ENCODE measurements at places on chromosomes 7 and 10.

GRCh38 chr7:27750316-27750715, 10.4 kb downstream of the TAX1BP1 start:
- no peak for DNase-seq

DNA sequence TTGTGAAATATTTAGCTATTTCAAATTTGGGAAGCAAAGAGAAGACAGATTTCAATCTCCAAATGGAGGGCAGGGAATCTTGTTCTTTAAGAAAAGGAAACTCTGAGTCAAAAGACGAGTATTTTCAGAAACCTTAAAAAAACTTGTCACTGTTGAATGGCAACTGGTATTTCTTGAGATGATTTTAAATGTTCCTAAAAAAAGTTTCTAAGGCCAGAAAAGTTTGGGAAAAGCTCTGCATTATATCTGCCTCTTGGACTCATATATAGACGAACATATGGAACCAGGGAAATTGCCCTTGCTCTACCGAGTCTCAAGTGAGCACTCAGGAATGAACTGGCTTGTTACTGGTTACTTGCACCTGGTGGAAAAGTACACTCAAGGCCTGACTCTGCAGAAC, 69.5 kb downstream of the ADAM22 start:
- no peak for DNase-seq

- no peak for DNase-seq
These were observed 18.8 kb upstream of the TLL2 start for GRCh38 chr10:96532523-96532922.

- no peak for DNase-seq
These were observed 43.2 kb downstream of the CCNY start for GRCh38 chr10:35379226-35380137.

DNA sequence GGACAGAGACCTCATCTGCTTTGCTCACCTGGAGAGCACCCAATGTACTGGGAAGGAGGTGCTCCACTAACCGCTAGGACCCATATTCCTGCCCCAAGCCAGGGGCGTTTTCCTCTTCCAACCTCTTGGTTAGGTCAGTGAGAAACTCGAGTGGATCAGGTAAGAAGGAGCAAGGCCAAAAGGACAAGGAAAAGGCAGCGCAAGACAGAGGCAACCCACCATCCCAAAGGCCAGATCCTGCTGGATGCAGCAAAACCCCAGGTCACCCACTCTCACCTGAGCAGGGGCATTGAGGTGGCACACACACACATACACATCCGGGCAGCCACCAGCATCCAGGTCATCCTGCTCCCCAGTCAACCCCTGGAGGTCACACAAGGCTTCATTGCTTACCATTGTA, 105.1 kb downstream of the GRID1 start:
- no peak for DNase-seq

DNA sequence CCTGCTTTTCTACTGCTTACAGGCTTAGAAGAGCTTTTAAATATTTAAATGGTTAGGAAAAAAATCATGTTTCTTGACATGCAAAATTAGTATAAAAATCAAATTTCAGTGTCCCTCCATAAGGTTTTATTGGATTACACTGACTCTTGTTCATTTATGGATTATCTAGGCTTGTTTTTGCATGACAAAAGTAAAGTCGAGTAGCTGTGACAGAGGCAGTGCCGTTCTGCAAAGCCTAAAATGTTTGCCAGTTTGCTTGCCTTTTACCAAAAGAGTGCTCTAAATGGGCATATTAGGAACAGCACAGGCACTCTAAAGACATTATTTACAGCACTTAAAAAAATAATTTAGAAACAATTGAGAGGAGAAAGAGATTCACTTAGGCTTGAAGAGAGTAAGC, 139.6 kb downstream of the TSPAN12 start:
- no peak for DNase-seq

DNA sequence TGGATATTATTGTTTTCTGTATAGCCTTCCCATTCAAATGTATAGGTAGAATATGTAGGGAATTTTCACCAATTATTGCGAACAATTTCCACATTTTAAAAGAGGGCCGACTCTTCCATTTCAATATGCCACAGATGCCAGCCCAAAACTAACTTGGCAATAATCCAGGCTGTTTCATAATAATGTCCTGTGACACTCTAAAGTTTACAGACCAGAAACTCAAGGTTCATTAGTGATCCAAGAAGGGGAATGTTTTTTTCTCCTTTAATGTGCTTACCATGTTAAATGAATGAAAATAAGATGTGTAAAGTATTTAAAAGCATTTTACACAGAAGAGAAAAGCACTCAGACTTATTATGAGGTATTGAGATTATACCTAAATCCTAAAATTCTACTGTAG, 63.0 kb upstream of the FAM3C start:
- DNase-seq, result no peak

DNA sequence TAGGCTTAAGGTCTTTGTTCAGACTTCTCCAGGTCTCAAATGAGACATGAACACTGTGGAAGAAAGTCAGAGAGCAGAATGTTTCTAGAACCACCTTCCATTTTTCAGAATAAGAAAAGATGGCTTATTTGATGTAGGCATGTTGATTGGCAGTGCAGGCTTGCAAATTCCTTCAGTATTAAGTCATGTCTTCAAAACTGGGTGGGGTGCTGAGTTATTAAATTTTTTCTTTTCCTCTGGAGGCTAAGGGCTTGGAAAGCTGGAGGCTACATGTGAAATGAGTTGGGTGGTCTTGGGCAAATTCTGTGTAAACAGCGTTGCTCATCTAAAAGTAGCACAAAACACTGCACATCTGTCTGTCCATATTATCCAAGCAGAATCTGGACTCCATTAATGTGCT, 62.8 kb downstream of the PRTFDC1 start:
- DNase-seq, result no peak

DNA sequence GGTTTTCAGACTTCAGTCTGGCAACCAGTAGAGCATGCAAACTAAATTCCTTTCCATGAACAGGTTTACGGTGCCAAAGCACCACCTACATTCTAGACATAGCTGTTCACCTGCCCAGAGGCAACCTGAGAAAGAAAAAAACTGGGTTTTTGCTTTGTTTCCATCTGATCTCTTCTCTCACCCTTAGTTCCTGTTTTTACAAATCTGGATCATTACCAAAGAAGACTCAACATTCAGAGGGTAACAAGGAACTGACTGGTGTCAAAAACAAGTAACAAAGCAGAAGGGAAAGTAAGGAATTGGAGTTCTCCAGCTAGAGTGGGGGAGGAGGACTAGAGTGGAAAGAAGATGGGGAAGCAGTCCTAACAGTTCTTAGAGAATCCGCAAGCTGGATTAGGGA, 36.4 kb downstream of the CPVL start:
- DNase-seq, result no peak

DNA sequence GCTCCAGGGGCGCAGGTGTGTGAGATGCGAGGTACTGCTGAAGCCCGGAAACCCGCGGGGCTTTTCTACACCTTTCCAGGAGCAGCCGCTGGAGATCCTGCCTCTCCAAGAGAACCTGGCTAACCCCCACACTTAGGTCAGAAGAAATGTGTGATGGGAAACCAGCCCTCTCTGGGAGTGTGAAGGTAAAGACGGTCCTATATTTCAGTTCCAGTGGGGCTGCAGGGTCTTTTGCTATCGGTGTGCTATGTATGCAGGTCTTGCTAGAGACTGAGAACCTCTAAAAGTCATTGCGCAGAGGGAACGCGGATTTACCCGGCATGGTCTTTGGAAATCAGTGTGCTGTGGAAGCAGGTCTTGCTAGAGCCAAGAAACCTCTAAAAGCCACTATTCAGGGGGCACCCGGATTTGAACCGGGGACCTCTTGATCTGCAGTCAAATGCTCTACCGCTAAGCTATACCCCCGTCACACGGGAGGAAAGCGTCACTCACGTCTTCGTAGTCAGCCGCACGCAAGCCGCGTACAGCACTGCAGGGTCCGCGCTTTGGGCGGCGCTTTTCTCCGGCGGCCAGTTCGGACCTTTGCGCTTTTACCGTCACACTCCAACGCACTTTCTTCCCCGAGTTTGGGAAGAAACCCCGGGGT, 46.0 kb downstream of the ZNF777 start:
- peak; percentile 29 for DNase-seq

DNA sequence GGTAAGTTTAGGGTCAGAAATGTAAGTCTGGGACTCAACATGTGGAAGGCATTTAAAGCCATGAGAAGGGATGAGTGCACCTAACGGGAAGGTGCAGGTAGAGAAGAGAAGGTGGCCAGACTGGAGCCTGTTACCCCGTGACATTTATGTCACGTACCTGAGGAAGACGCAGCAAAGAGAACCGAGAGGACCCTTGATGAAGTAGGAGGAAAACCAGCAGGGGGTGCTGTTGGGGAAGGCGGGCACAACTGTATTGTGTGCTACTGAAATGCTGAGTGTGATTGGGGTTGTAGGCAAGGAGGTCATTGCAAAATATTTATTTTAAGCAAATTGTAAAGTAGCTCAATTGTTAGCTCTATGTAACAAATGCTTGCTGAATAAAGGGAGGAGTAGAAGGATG, 338.2 kb upstream of the PRKCQ start:
- peak; percentile 52 for DNase-seq

- no peak for DNase-seq
These were observed 2.9 kb upstream of the ATP6V0E2 start for GRCh38 chr7:149870701-149871483.

DNA sequence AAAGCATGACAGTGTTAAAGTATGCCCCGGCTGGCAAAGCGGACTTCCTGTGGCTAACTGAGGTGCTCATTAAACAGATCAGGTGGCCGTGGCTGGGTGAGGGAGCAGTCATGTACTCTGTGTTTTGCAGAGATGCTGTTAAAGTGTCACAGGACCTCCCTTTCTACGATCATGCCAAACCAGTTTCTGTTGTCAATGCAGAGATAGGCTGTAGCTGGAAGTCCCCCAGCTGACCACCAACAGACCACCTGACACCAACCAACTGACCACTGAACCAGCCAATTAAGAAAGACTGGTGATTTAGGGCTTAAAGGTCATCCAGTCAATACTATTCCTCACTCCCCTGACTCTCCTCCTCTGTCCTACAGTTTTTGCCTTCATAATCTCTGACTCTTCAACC, 431.1 kb upstream of the LRGUK start:
- DNase-seq, result no peak

DNA sequence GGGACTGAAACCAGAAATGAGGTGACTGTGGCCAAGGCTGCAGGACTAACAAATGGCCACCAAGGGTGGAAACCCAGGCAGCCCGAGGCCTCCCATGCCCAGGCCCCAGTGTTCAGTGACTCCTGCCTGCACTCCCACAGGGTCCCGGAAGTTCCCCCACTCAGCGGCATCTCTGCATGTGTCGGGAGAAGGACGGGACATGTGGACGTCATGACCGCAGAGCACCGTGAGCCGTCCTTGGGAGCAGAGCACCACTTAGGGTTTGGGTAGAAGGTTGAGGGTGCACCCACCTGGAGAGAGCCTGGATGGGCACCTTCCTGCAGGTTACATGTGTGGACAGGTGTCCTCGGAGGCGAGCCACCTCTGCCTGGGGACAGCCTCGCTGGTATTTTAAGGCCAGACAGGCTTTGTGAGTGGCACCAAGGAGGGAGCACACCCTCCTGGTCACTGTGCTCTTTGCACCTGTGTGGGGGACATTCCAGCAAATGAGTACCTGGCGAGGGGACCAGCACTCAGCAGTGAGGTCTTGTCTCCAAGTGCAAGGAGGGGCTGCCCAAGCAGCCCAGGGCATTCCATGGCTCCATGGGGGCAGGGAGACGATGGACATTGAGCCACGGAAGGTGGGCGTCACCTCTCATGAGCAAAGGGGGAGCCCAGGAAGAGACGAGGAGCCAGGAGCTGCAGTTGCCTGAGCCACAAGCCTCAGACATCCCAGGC, 95.3 kb upstream of the TCERG1L start:
- no peak for DNase-seq

DNA sequence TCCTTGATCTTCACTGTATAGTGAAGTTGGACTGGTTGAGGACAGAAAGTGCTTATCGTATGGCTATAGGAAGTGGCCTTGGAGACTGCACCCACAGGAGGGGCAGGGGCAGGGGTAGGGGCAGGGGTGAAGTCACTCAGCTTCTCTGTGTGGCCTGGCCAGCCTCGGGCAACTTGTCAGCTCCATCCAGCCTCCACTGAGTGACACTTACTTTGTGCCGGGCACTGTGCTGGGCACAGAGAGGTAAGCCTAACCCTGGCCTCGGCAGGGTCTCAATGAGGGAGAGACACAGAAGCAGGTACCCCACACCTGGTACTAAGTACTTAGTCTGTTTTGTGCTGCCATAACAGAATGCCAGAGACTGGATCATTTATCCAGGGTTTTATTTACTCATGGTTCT, 99.3 kb upstream of the CTBP2 start:
- no peak for DNase-seq

DNA sequence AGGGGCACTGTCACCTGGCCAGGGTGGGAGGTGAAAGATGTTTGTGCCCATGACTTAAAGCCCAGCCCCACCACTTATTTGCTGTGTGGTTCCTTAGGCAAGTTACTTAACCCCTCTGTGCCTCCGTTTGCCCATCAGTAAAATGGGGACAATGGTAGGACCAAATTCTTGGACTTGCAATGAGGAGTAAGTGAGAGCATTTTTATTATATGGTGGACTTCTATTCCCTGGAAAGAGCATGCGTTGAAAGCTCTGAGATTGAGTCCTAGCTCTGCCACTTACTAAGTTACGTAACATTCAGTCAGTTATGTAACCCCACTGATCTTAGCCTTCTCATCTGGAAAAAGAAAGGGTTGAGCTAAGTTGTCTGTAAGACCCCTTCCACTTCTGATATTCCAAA, 18.8 kb downstream of the VSIR start:
- DNase-seq, result no peak

- DNase-seq, result no peak
These were observed 911 bp upstream of the HNRNPH3 start for GRCh38 chr10:68330852-68331454.

- DNase-seq, result no peak
These were observed 25.5 kb downstream of the SKIDA1 start for GRCh38 chr10:21499701-21500577.

DNA sequence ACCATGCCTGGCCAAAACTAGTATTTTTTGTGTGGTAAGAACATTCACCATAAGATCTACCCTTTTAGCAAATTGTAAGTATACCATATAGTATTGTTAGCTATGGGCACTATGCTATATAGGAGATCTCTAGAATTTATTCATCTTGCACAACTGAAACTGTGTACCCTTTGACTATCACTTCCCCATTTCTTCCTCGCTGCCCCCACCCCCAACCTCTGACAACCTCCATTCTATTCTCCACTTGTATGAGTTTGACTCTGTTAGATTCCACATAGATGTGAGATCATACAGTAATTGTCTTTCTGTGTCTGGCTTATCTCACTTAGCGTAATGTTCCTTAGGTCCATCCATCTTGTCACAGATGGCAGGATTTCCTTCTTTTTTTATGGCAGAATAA, 3.6 kb downstream of the CASP7 start:
- no peak for DNase-seq

GRCh38 chr7:99504281-99504602, 220 bp upstream of the ZKSCAN5 start:
- no peak for DNase-seq

GRCh38 chr7:135102372-135102771, 45.5 kb upstream of the TMEM140 start:
- no peak for DNase-seq

- DNase-seq, result no peak
These were observed 20.3 kb upstream of the RNF32 start for GRCh38 chr7:156620291-156620675.

Measured in stimulated activated CD8-positive, alpha-beta memory T cell treated with anti-CD3 and anti-CD28 coated beads, Interleukin-2, amount 100 ng/mL, for 1 hour (primary cell).